ENCODE measurements at places on chromosomes 16 and 17.
A peak's percentile ranks its signal among the peaks of the same experiment; 100 is the strongest.

GRCh38 chr16:87956098-87956364 is 4.8 kb downstream of the BANP start:
- no peak for DNase-seq

DNA sequence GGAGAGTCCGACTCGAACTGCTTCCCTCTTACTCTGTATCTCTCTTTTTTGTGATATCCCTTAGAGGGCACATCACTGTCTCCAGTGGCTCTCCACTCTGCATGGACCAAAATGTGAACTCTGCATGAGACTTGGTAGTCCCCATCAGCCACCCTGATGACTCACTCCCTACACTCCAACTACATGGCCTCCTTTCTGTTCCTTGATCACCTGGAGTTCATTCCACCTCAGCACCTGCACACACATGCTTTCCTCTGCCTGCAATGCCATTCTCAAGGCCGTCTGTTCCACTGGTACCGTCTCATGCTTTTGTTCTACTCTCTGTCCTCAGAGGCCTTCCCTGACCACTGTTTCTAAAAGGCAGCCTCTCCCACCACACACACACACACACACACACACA is 109.3 kb downstream of the DNAH9 start:
- no peak for DNase-seq

DNA sequence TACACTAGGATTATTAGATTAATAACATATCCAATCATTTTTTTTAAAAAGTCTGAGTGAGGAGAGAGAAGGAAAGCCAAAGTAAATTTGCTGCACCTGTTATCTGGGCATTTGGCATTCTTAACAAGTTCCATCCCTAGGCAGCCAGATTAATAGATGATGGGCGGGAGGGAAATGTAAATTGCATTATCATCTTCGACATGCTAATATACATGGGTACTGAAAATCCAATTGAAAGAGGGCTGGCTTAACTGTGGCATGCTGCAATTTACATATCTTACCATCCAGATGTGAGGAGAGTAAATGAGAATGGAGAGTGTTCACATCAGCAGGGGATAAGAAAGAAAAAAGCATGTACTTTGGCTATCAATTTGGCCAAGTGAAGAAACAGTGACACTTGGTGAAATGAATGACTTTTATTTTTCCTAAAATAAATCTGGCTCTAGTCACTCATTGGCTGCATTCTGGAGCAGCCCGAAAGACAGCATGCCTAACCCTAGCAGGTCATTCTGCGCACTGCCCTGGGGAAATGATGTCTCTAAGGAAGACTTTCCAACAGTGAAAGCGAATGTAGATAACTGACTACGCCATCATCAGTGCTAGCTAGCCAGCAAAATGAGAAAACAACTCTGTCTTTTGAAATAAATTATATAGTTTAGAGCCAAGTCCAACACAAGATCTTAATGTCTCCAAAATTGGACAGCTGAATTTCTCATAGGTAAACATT is 57.9 kb downstream of the HYDIN start:
- DNase-seq, result no peak

DNA sequence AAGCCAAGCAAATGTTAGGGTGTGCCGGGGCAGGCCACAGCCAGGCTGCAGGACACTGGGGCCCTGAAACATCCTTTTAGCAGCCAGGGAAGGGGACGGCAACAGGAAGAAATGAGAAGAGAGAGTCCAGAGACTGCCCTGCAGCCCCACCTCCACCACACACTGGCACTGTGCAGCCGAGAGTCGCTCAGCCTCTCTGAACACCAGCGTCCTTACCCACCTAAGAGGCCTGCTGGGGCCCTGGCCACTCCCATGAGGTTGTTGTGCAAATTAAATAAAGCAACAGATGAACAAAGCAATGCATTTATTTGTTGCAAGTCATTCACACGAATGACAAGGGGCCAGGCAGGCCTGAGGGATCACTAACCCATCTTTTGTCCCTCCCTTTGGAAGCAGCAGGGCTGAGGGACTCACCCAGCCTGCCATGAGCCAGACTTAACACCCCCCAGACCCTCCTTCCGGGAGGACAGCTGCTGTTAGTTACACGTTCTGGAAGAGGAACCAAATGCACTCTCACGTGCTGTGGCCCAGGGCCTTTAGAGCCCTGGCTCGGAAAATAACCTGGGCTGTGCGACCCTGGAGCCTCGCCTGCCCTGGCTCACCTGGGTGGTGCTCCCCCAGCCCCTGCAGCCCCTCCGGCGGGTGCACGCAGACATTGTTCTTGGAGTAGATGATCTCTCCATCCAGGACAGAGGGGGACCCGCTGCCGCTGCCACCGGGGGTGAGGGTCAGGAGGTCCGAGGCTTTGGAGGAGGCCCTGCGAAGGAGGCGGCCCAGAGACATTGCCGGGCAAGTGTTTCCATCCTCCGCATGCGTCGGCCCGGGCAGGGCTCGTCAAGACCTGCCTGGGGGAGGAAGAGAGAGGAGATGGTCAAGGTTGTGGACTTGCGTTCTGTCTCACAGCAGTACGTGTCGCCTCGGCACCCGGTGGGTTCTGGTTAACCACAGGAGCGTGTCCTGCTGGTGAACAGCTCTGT is 22.6 kb downstream of the TBC1D16 start:
- DNase-seq, result no peak

DNA sequence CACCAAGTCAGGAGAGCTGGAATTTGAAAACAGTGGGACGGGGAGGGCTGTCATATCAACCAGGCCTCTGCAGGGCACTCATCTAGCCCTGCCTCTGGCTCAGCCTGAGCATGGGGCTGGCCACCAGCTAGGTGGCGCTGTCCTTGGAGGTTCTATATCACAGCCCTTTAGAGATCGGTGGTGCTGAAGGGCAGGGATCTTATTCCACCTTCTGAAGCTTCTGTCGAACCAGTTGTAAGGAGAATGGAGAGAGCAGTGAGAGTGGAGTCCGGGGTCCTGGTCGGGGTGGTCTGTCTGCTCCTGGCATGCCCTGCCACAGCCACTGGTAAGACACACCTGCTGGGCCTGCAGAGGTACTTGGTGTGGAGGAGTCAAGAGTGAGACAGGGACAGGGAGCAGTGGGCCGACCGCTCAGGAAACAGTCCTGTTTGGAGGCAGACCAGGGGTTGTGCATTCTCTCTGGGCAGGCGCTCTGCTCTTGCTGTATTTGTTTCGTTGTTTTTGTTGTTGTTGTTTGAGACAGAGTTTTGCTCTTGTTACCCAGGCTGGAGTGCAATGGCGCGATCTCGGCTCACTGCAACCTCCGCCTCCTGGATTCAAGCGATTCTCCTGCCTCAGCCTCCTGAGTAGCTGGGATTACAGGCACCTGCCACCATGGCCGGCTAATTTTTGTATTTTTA is at the start of gene CES3:
CES3 (plus strand) TSS at position 202 of the 680 bp plus-strand sequence; CDS start at position 244, 42 bp downstream.
- DNase-seq, result peak; percentile 61

DNA sequence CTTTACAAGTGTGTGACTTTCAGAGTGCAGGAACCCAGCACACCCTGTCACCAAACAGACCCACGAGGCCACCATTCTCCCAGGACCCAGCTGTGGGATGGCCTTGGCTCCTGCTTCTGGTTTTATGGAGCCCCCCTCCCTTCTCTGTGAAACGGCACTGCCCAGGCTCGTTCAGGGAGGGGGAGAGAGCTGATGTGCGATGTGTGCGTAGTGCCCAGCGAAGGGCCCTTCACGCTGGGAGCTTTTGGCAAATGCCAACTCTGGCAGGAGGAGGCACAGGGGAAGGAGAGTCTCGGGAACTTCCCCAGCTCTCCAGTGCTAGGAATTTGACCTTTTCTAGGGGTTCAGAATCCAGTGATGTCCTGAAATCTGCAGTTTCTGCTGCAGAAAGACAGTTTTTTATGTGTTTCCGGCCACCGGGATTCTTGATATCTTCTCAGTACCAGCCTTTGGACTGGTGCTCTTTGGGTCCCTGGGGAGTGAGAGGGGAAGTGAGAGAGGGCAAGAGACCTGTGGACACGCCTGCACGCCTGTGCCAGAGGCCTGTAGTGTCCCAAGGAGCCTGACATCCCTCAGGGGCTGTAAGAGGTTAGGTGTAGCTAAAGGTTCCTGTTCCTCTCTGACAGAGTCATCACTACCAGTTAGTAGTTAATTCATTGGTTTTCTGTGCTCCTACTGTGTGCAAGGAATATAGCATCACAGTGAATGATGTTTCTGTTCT is 45.1 kb downstream of the CMIP start:
- no peak for DNase-seq

DNA sequence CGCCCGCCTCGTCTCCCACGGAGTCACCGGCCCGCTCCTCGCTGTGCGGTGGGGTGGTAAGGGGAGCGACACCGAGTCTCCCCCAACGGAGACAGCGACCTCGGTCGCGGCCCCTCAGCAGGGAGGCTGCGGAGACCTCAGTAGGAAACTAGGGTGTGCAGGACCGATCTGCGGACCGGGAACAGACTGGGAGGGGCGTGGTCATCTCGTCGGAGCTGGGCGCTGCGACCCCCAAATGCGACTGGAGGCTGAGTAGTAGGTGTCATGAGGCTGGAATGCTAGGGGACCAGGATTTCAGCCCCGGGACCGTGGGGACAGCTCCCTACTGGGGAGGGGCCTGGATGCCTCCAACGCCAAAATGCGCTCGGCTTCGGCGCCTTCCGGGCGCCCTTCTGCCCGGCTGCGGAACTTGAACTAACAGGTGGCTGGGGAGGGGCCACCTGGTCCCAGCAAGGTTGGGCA is 1.3 kb downstream of the CACNG4 start:
- DNase-seq, result no peak

DNA sequence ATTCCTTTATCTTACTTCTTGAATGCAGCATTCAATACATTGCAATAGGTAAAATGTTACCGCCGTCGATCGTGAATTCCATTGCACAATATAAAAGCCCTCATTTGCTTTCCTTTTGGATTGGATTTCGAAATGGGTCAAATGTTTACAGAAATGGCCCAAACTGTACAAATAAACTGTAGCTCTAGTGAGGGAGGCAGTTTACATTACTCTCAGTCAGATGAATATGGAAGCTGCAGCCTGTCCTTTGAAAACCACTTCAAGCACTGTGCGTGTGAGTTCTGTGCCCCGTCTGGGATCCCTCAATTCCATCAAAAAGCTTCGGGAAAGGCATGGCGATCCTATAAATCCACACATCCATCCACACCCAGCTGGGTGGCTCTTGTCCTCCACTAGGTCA is 258.6 kb upstream of the FOXF1 start:
- no peak for DNase-seq

GRCh38 chr17:50677851-50678375 is 29.8 kb downstream of the ANKRD40 start:
- DNase-seq, result no peak

- no peak for DNase-seq
Observed at GRCh38 chr16:72664056-72664508, 383.8 kb downstream of the ZFHX3 start.
